Stimulated activated CD4-positive, alpha-beta T cell treated with anti-CD3 and anti-CD28 coated beads, Interleukin-12 subunit alpha, Interleukin-12 subunit beta, amount 100 ng/mL, for 48 hours (primary cell): ENCODE measurements at places on chromosomes 6 and 20.

- DNase-seq = no peak
Observed at GRCh38 chr6:158032354-158032733, 50.7 kb downstream of the SYNJ2 start.

- no peak for DNase-seq
Observed at GRCh38 chr6:33192105-33192646, at the start of gene COL11A2. Gene COL11A2, minus strand, starts transcription at chr6:33192467. Its CDS starts 227 bp downstream, at chr6:33192240.

GRCh38 chr20:61314326-61315010 lies 62.4 kb downstream of the CDH4 start:
- DNase-seq = no peak

- no peak for DNase-seq
Observed at GRCh38 chr6:161111261-161111660, 119.7 kb downstream of the MAP3K4 start.

DNA sequence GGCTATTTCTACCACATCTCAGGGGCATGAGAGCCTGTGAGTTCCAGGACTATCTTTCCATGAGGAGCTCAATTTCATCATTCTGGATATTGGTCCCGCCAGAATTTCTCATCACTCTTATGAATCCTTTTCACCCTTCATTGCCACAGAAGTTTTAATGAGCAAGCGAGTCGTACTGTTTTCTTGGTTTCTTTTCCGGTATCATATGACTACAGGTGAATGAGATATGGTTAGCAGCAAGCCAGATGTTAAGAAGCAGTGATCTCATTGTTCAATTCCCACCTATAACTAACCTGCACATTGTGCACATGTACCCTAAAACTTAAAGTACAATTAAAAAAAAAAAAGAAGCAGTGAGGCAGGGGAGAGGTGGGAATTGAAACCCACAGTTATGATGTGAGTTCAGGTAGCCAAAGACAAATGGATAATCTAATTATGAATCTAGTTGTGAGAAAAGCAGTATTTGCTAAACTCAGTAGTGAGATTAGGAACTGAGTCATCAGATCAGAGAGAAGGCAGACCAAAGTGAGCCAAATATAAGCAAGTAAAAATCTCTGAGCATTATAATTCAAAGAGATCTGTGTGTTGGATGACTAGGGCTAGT lies 78.0 kb upstream of the ELOVL5 start:
- DNase-seq = no peak

GRCh38 chr6:118860880-118861279 lies 33.1 kb upstream of the ASF1A start:
- DNase-seq = no peak
